ENCODE measurements at places on chromosomes 6 and 20.

DNA sequence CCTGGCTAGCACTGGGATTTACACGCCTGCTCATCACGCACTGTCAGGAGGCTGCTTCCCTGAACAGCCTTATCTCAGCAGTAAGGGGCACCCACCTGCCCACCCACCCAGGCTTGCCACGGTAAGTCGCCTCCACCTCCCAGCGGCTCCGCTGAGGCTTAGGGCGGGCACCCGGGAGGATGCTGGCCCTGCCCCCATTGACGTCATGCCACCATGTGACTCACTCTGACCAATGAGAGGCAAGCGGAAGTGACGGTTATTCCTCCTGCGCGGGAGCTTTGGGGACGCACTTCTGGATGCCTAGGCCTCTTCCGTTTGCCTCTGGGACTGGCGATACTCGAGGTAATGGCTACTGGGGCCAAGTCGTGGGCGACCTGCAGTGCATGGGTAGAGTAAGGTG lies 256.8 kb downstream of the QKI start:
- no peak for DNase-seq

DNA sequence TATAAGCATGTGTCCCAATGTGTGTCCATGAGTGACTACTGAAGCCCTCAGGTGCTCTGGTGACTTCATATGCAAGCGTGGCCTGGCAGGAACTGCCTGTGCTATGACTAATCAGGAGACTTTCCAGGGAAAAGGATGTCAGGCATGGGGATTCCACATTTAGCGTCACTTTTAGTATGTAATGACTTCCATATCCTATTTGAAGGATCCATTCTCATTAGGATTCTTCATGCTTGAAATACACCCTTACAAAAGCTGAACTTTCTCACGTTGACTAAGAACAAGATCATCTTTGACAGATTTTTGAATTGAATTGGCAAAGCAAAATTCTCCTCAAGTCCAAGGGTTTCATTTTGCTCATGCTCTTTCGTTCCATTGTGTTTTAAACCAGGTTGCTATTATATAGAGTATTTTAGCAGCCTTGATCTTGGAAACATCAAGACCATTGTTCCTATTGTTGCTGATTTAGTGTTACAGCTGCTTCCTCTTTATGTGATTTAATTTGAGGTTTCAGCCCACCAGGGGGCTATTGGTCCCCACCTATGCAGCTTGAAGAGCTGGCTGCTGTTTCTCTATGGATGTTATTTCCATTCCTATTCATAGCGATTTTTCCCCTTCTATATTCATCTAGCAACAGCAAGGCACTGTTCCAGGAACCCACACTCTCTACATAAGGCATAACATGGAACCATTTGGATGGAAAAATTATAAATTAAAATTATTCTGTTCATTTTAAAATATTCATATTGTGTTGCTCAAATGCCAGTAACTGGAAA lies 418.6 kb downstream of the CDKAL1 start:
- no peak for DNase-seq

- no peak for DNase-seq
These were observed 17.8 kb upstream of the IL22RA2 start for GRCh38 chr6:137191236-137191635.

- DNase-seq = peak; percentile 75
These were observed 27.5 kb downstream of the RSPH3 start for GRCh38 chr6:158972241-158973233.

GRCh38 chr6:168376120-168376519 lies 56.5 kb upstream of the DACT2 start:
- no peak for DNase-seq
